HCT116 (cell line): ENCODE measurements at places on chromosomes 5 and 9. TPM values are rescaled to one million over a fixed set of nuclear protein-coding genes. Genes with fewer than 3 reads are reported as not detected.

GRCh38 chr5:6829150-6829784 is 116.0 kb downstream of the TENT4A start:
- no peak for DNase-seq

DNA sequence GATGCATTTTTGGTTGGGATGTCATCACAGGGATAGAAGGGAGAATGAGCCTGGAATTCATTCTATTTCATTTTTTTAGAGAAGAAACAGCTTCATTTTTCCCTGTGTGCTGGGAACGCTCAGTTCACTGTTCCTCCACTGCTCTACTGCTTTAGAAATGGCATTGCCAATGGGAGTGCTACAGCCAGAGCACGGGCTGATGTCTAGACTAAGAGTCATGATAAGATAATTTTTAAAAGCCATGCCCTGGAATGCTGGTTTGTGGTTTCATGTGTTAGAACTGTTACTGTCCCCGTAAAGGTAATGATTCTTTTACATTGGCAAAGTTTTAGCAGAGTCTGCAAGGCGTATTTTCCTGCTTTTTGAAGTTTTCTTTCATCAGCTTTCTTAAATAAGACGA is 119.6 kb downstream of the SEMA6A start:
- no peak for DNase-seq

DNA sequence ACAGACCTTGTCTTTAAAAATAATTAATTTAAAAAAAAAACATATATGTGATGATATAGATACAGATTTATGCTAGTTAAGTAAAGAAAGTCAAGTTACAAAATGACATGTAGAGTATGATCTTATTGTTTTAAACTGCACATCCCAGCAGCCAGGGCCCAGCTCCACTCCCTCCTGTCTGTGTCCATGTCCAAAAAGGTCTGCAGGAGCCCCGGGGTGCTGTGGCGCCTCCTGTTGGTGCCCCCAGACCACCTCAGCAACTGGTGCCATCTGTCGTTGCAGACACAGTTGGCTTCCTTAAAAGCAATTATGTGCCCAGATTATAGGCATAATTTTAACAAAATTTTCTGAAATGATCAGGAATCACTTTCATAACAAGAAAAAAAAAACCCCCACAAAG is 33.3 kb downstream of the IPPK start:
- no peak for DNase-seq

- no peak for DNase-seq
Measured at GRCh38 chr5:147439254-147439653, 70.6 kb downstream of the DPYSL3 start.

DNA sequence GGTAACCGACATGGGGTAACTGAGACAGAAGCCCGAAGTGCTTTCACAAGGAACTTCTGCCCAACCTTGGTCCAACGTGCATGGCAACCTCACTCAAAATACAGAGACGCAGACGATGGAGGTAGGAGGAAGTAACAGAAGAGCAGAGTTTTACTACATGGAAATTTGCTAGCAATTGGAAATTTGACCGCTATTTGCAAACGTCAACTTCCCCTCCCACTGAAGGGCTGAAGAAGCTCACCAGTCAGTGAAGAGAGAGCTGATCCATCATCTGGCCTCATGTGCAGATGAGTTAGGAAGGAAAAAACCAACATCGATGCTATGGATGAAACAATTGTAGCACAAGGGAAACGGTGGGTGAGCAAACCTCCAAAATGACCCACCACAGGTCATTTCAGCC is 196.7 kb downstream of the RGS3 start:
- no peak for DNase-seq

- DNase-seq = no peak
Measured at GRCh38 chr5:135138116-135138850, 104.3 kb upstream of the PITX1 start.

DNA sequence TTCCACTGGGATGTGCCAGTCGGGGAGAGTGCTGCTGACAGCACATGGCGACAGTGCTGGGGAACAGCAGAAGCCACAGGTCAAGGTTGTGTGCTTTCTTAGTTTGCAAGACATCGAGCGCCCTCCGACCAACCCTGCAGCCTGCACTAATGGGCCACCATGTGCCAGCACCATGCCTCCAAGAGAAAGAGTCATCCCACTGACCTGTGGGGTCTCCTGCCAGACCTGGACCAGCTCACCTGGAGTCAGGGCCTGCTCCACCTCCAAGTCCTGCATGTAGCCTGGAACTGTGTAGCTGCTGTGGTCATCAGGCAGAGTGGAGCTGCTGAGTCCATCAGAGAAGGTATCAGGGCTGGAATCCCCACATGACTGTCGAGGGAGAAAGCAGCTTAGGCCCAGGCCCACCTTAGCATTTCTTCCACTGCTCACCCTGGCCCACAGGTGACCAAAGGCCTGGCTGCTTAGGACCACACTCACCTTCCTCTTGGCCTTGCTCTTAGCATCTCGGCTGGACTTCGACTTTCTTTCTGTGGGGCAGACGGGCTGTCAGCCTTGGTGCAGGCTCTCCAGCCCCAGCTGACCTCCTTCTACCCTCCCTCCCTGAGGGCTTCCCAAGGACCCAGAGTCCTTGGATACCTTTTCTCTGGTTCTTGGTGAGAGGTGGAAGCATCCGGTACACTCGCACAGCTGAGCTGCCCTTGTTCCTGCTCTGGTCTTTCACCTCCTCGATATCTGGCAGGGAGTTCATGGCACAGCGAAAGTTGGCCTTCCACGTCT is 4.1 kb downstream of the IRF1 start:
- no peak for DNase-seq

- no peak for DNase-seq
Measured at GRCh38 chr5:76663573-76663972, 40.4 kb upstream of the F2RL2 start.

DNA sequence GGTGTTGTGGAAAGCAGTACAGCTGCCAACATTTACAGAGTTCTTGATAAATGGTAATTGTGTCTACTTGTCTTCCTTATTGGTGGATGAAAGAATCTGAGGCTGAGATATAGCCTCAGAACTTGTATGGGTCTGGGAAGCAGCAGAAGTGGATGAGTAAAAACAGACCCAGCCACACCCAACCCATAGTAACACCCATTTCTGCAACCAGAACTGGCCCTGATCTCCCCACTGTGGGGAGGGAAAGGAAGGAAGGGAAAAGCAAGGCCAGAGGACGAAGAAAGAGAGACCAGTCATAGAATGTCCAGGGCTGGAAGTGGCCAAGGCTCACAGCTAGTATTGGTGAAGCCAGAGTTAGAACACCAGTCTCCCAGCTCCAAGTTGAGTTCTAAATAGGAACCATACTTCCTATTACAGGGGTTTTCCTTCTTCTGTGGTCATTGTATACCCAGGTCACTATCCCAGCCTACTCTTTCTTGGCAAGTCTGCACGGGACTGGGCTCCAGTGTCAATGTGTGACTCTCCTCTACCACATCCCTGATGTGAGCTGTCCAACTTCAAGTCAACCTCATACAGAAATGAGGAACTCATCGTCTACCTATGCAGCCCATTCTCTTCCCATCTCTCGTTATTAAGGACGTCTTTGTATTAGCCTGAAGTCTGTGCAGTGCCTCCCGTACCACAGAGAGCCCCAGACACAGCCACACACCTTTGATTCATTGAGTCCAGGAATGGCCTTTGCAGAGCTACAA is 35.9 kb downstream of the ITK start:
- DNase-seq = no peak

DNA sequence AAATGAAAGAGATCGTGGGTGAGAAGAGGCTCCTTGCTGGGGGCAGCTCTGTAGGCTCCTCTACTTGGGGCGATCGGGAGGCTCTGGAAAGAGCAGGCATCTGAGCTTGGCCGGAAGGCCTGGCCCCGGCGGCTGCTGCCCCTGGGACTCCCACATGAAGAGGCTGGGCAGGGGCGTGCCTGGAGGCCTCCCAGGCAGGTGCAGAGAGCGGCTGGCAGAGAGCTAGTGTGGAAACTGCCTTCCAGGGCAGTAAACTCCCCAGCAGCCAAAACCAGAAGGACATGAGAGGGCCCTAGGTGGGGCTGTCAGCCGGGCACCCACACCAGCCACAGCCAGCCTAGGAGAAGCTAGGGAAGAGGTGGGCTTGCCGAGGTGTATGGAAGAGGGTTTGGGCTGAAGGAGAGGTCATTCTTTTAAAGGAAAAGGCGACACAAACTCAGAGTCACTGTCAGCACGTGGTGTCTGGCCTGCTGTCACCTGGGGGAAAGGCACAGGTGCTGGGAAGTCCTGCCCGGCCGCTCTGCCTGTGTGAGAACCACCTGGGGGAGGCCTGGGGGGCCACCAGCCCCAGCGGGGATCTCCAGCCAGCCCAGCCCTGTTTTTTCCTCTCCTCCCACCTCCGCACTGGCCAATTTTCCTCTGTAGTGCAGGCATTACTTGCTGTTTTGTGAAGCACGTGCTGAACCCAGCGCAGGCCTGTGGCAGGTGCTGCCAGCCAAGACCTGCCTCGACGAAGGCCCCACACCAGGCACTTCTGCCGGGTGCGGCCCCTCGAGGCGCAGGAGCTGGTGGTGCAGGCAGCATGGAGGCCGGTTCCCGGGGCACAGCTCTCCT is 44.8 kb upstream of the EGFL7 start:
- DNase-seq = no peak

- DNase-seq = no peak
Measured at GRCh38 chr5:19555436-19555835, 432.6 kb downstream of the CDH18 start.

The CBY3 gene
- not detected for total RNA-seq

The WWC1 gene
- 52.6 TPM for total RNA-seq

The ELP1 gene
- total RNA-seq = 28.8 TPM

The C1QTNF2 gene
- 0.15 TPM for total RNA-seq

The ARL14EPL gene
- 22.9 TPM for total RNA-seq

The PCDHGC4 gene
- 0.05 TPM for total RNA-seq

The PDLIM7 gene
- total RNA-seq = 153 TPM
